Adrenal gland (tissue), 19 donors: ENCODE measurements at places on chromosomes 7 and 10. TPM values are rescaled to one million over a fixed set of nuclear protein-coding genes. Genes with fewer than 3 reads are reported as not detected.

The NODAL gene
- not detected for polyA plus RNA-seq

The DEPP1 gene
- 86.8 TPM for polyA plus RNA-seq

The PILRA gene
- 11.9 TPM for polyA plus RNA-seq

The AKR1C3 gene
- polyA plus RNA-seq, result 31.7 TPM

DNA sequence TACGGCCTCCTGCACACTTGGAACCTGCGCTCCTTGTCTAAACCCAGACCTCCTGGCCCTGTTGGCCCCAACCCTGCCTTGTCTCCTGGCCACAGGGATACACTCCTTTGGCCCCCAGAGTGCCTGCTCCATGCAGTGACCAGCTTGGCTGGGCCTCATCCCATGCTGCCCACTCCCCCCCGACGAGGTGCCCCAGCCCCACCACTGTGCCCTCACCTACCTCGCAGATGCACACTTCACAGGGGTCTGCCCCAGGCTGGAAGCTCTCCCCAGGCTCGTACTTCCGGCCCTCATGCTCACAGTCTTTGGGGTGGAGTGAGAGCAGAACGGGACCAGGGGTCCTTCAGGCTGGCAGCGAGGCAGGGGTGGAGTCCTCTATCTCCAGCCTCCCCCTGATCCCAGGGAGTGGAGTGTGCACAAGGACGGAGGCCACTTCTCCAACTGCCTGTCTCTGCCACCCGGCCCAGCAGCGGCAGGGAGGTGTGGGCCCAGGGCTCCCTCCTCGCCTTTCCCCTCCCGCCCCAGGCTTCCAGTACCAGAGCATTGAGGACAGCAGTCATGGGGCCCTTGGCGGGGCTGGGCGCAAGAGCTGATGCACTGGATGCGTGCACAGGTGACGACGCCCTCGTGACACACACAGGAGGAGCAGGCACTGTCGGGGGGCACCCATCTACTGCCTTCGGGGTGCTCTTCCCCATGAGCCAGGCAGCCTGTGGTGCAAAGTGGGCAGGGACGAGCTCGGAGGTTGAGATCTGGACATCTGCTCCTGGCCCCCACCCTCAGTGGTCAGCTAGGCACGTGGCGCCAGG is 22.1 kb downstream of the ATP6V1F start:
- H3K4me3 ChIP-seq, result no peak overlapping the region
- H3K4me1 ChIP-seq, result no peaks in the 10 kb centered on the region
- no peak for DNase-seq
- H3K27ac ChIP-seq, result no peak overlapping the region

GRCh38 chr10:3902809-3903410 is 117.9 kb upstream of the KLF6 start:
- no peak for DNase-seq
- H3K36me3 ChIP-seq, result no peaks in the 10 kb centered on the region
- no peaks in the 10 kb centered on the region for H3K4me1 ChIP-seq
- H3K27me3 ChIP-seq, result no peaks in the 10 kb centered on the region
- H3K27ac ChIP-seq, result no peak overlapping the region

GRCh38 chr10:37775612-37776011 is 81.8 kb downstream of the ZNF248 start:
- no peaks in the 10 kb centered on the region for H3K27me3 ChIP-seq
- H3K4me3 ChIP-seq, result no peak overlapping the region
- DNase-seq, result no peak
- H3K27ac ChIP-seq, result no peak overlapping the region

DNA sequence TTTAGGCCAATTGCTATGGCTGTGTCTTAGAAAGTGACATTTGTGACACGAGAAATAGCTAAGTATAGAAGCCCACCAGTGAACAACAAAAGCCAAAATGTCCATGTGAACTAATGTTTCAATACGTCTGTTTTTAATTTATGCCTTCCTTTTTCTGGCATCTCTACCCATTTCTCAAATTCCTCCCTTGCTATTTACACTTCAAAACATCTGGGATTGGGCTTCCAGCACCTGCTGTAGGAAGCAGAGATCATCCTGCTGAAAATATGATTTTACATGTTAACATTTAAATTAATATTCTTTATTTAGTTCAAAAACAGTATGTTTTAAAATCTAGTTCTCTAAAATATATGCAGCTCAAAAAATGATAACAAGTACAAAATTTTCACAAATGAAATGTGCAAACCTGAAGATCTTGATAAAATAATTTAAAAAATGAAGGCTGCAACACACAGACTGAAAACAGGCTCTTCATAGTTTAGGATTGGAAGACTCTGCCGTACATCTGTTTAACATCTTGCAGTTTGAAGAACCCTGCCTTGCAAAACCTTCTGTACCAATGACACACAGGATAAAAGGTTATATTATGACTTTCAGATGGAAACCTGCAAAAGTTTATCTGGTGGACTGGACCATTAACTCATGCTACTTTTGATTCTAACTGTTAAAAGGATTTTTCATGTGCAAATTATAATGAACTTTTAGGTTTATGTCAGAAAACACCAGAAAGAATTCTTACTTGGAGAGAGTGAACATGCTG is 408.4 kb downstream of the SUGCT start:
- H3K4me3 ChIP-seq, result no peak overlapping the region
- no peak overlapping the region for H3K27ac ChIP-seq
- H3K27me3 ChIP-seq, result no peaks in the 10 kb centered on the region
- DNase-seq, result no peak

GRCh38 chr10:128018236-128018635 is 108.0 kb downstream of the MKI67 start:
- no peaks in the 10 kb centered on the region for H3K4me1 ChIP-seq
- no peaks in the 10 kb centered on the region for H3K27me3 ChIP-seq
- H3K27ac ChIP-seq, result no peak overlapping the region
- DNase-seq, result no peak
- H3K4me3 ChIP-seq, result no peak overlapping the region
